ENCODE measurements at places on chromosomes 5 and 9.

GRCh38 chr5:132807163-132807838 is 5.8 kb upstream of the SOWAHA start:
- no peak for DNase-seq

DNA sequence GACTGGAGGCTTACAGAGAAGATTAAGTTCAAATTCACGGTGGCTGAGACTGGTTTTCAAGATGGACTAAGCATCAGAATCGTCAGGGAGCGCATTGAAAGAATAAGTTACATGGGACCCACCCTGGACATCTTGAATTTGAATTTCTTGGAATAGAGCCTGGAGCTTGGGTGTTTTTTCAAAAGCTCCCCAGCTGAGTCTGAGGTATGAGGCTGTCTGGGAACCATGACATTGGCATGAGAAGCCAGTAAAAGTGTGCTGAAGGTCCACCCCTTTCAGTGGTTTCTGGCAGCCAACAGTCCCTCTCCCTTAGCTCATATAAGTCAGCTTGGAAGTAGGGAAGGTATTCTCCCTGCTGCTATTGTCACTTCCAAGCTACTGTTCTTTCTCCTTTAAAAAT is 97.8 kb downstream of the MAST4 start:
- no peak for DNase-seq

DNA sequence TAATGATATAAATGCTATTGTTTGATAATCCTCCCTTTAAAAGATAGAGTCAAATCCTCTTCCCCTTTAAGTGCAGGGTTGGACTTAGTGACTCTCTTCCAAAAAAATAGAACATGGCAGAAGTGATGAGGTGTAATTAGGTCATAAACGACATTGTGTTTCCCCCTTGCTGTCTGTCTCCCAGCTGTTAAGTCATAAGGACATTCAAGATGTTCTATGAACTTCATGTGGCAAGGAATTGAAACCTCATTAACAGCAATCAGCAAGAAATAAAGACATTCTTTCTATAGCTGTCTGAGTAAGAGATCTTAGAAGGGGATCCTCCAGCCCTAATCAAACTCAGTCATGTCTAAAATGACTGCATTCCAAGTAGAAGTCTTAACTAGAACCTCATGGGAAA is 3.3 kb upstream of the SLC25A46 start:
- no peak for DNase-seq

DNA sequence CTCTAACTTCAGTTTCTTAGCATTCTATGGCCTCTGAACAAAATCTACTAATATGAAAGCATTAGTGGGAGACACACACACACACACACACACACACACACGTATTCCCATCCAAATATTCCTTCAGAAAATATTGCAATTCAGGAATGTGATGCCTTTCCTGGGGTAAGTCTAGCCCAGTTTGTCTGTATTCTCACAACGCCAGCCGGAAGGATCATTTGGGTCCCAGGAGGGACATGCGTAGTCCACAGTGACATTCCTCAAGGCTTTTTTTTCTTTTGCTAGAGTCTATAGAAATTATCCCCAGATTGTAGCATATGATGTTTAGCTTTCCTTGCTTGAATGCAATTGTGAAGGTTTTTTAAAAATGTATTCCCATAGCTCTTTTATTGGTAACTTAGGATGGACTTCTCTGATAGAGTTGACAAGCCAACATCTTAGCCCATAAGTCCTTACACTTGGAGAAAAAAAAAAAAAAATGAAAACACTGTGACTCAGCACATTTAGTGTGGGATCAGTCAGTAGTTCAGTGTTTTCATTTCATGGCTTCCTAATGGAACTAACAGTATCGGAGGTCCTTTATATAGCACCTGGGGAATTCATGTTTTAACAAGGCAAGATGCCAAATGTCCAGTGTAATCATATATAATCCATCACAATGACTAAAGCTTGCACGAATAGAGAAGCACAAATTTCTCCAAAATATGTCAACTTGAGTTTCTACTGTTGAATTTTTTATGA is 316.5 kb downstream of the DIRAS2 start:
- no peak for DNase-seq

DNA sequence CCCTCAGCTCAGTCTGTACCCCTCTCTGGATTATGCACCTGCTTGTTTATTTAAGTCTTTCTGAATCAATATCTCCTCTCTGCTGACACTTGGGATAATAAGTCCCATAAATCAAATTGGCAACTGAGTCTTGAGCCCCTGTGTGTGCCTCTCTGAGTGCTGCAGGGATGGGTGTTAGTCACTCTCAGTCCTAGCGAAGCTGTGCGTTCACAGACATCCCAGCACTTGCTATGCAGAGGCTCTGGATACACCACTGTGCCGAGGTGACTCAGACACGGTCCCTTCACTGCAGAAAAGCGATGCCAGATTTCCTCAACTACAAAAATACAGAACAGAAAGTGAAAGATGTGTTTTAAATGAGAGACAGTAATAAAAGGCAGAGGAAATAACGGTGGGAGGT is 4.1 kb upstream of the KCNMB1 start:
- DNase-seq: peak; percentile 27

DNA sequence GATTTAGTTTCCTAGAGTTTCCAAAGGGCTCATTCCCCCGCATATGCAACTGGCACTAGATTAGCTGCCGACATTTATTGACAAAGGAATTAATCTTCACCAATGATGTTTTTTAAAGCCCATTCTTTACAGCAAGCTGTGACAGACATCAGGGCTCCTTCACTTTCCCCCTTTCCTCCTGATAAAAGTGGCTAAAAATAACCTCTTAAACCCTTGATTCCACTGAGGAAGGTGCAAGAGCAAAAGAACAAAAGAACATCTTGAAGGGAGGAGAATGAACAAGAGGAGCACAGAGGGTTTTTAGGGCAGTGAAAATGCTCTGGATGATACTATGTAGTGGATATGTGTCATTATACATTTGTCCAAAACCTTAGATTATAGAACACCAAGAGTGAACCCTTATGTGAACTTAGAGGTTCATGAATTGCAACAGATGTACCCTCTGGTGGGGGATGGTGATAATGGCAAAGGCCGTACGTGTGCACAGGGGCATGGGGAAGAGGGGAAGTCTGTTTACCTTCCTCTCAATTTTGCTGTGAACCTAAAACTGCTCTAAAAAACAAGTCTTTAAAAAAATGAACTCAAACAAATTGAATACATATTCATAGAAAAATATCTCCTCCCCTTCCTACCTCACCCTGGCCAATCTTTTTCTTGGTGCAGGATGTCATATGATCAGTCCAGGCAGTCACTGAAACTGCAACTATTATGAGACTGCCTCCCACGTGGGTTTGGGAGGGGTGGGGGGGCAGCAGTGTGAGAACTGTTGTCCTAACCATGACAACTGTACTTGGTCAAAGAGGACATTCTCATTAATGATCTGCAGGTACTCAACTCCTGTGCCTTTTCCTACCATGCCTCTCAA is 83.0 kb downstream of the MARCHF3 start:
- DNase-seq: no peak

DNA sequence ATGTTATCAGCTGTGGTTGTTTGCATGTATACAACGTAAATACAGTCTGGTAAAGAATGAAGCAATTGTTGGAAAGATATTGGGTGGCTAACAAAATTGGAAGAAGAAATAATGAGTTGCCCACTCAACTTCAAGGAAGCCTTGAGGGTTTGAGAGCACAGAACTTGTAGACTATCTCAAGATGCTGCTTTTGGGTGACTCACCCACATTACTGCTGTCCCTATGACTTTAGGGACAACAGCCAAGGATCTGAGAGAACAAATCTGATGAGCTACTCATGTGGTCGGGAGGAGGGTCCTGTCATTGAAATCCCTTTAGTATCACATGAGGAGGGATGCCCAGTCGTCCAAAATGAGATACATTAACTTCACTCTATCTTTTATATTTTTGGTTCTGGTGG is 261.8 kb downstream of the GAS1 start:
- DNase-seq: no peak

DNA sequence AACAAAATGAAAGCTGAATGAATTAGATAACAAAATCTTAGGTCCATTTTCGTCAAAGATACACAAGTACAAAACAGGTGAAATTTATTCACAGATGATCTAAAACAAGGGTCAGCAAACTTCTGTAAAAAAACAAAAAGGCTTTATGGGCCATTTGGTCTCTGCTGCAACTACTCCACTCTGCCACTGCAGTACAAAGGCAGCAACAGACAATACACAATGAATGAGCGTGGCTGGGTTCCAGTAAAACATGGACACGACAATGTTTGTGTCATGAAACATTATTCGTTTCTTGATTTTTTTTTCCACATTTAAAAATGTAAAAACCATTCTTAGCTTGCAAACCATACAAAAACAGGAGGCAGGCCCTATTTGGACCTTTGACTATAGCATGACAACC is 71.9 kb downstream of the ECPAS start:
- DNase-seq: no peak
